ENCODE measurements at places on chromosomes 12 and 14. TPM values are rescaled to one million over a fixed set of nuclear protein-coding genes. Genes with fewer than 3 reads are reported as not detected.

DNA sequence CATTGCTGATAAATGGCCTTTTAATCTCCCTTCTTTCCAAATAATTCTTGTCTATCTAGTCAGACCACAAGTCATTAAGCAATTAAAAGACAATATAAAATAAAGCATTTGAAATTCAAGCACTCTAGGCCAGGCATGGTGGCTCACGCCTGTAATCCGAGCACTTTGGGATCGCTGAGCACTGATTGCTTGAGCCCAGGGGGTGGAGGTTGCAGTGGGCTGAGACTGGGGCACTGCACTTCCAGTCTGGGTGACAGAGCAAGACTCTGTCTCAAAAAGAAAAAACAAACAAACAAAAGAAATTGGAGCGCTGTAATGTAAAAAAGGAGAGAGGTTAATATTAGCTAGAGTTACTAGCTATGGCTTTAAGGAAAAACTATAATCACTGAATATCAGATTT is 30.5 kb upstream of the CSRP2 start:
- no peak for DNase-seq

DNA sequence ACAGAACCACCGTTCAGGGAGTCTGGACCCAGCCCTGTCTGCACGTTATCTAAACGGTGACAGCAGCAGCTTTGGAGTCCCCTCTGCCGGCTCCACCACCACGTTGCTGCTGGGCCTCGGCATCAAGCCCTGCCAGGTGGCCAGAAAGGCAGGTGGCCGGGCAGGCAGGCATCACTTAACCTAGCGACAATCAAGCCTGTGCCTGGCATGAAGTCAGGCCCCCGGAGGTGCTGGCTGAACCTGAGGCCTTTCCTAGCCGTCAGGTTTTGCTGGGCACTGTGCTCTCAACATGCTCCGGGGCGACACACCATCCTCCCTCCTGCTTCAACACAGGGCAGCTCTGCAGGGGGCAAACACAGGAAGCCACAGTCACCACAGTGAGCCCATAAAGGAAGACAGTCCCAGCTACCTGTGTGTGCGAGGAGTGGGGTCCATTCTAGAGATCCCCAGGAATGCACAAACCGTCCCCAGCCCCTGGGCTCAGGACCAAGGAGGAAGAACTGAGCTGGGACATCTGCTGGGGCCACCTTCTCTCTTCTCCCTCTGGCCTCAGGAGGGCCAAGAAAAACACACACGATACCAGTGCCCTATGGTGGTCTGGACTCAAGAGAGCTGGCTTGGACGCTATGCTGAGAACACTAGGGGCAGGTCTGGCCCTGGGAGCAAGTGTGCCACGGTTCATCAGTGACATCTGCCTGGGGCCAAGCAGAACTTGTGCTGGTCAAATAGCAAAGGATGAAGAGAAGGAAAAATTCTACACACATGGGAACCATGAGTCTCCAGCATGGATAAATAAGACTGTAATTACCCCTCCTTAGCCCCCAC is 44.7 kb downstream of the CCDC88C start:
- DNase-seq: peak; percentile 75

DNA sequence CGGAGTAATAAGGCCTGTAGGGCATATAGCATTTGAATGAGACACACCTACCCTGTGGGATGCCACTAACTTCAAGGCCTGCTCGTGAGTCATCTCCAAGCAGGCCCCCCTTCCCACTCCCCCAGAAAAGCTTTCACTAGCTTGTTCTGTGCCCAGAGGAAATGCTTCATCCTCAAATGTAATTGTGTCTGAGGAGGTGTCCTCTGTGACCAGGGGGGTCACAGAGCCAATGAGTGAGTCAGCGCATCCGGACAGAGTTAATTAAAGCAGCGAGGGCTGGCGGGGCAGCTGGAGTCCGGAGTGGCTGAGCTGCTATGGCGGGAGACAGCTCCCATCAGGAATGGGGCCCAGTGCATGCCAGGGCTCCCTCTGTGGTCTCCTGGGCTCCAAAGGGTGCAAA is 27.0 kb upstream of the ESRRB start:
- DNase-seq: no peak

DNA sequence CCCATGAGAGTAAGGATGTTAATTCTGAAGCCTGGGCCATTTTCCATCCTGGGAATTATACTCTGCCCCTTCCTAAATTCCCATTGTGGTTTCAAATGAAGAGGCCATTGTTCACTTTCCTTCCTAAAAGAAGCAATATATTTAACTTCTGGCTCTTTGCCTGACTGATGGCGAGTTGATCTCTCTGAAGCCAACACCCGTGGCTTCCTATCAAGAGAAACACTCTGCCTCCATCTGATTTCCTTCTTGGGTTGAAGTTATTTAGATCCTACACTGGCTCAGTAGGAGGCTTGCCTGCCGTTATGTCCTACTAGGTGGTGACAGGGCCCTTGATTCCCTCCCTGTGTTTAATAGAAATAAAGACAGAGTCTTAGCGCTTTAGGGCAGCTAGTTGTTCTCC is 97.4 kb downstream of the PRKCH start:
- DNase-seq: no peak

- no peak for DNase-seq
Observed at GRCh38 chr14:98997526-98998205, 274.3 kb downstream of the BCL11B start.

DNA sequence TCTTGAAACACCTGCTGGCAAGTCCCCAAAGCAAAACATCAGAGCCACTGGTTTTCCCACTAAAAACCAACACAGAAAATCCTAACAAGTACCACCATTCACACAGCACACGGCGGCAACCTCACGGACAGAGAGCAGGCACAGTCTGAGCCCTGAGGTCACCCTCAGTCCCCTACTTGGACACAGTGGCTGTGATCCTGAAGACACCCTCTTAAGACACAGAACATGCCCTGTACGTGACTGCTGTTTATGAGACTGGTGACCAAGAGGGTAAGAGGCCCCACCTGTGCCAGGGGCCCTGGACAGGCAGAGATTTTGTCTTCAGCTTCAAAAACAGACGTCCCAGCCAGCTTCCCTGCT is 29.6 kb downstream of the HIP1R start:
- no peak for DNase-seq

DNA sequence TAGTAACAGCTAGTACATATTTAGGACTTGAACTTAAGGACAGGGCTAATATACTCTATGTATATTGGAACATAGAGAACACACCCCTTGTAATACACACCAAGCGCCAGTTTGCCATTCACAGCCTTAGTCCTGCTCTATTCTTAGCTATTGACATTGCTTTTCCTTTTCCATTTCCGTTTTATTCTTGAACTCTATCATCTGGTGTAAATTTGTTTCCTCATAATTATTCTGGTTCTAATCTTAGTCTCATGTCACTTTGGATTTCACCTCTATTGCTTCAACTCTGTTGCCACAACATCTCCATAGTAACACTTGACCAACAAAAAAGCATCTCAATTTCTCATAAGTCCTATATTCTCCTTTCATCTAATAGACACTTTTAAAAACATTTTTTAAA is 225.7 kb downstream of the PHLDA1 start:
- DNase-seq: no peak

DNA sequence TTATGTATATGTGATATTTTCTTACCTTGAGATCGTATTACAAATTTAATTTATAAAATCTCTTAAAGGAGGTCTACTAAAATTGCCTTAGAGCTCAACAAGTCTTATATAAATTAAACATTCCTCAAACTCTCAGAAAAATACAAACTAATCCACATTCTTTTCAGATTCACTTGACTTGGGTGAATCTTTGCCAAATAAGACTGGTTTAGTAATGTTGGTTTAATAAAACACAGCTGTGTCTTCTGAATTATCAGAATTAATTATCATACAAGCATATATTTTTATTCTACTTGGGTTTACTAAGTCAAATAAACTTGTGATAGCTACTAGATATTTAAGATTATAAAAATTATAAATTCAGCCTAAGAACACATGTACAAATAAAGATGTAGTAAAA is 13.3 kb downstream of the GLIPR1L2 start:
- no peak for DNase-seq

DNA sequence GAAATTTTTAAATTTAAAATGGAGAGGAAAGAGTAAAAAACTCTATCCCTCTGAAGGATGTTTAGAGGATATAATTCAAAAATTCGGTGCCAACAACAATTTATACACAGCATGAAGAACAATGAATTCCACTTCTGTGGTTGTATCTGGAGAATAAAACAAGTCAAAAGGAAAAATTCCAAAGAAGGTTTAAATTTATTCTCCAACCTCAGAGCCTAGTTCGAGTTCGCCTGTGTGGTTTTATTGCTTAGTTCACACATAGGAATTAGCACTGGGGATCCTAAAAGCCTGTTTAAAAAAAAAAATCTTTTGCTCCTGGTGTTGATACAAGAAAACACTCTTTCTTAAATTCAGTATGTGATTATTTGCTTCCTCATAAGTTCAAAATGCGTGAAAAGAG is 79.2 kb downstream of the LLPH start:
- DNase-seq: no peak

DNA sequence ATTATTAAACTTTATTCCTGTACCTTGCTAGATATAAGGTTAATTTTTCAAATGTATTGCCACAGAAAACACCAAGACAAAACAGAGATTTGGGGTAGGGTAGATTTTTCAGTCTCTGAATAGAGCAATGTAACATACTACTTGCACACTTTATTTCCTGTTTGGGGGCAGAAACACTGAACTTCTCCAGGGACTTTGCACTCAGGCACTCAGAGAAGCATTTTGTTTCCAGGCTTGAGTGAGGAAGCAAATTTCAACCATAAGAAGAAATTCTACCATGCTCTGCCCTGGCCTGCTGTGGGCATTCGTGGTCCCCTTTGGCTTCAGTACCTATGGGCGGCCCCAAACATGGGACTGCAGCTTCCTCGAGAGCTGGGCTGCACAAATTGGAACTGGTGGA is 399.1 kb downstream of the DAD1 start:
- no peak for DNase-seq

DNA sequence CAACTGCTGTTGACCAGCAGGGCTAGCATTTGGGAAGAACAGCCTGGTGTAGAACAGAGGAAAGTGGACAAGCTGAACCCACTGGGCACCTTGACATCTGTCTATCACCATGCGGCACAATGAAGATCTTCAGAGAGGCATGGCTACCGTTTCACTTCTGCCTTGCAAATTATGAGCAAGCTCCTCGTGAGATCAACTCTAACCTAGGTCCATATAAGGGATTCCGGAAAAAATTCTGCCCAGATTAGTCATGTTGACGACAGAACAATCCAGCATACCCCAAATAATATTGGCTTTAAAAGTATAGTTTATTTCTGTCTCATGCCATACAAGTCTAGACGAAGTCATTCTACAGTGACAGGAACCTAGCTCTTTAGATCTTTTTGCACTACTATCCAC is 91.6 kb upstream of the ATF7IP start:
- no peak for DNase-seq

DNA sequence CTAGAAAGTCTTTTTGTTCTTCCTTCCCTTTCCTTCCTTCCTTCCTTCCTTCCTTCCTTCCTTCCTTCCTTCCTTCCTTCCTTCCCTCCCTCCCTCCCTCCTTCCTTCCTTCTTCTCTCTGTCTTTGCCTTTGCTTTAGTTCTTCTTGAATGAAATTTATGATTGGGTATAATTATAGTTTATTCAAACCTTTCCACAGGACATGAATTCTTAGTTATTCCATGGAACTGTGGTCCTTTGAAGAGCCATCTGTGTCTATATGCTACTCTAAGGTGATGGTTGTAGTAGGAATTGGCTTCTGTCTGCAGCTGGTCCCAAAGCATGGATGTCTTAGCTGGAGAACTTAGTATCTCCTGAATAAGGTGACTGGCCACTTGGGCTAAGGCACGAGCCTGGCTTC is 64.8 kb downstream of the IGF1 start:
- DNase-seq: no peak

- DNase-seq: no peak
Observed at GRCh38 chr14:58455593-58456265, 28.2 kb downstream of the KIAA0586 start.

DNA sequence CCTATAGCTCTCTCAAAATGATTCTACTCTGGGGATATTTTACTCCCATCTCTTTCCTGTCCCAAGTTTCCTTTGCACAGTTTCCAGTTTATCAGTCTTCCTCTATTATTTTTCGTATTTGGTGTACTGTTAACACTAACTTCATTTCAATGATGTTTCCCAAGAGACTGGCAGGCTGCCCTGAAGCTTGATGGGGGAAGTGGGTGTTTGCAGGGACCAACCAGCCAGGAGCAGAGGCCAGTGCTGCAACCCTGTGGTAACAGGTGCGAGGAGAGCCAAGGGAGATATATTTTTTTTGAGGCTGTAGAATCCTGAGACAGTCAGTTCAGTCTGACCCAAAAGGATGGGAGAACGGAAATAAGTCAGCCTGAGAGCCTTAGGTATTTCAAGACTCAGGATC is 11.8 kb upstream of the CEBPE start:
- DNase-seq: no peak

DNA sequence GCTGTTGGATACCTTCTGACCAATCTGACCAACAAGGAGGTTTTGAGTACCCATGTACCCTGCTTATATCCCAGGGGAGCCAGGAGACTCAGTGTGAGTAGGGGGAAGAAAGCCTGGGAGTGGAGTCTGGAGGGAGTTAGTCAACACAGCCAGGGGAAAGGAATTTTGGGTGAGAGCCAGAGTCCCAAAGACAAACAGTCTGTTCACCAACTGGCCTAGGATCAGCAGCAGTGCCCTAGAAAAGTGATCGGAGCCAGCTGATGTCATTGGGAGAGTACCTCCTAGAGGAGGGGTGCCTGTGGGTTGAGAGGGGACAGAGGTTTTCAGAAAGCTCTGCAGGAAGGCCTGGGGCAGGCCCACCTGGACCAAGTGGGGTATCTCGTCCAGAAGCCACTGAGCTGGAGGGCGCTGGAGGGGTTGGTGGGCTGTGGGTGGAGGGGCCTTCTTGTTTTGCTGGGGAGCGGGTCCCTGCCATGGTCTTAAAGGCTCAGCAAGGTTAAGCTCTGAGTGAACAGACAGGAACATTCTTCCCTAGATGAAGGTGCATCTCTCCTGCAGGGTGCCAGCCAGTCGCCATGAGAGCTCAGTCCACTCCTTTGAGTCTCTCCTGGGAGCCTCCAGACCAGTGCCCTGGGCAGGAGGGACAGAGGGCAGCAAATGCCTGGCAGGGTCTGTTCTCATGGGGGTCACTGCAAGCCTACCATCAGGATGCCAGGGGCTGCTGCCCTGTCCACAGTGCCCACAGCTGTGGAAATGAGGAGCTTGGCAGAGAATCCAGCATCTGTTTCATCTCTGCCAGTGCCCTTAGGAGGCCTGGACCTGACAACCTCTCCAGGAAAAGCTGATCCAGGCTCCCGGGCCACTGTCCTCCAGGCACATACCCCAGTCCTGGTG is 63.6 kb downstream of the CHGA start:
- DNase-seq: no peak

GRCh38 chr12:103560604-103561101 is 26.4 kb upstream of the STAB2 start:
- no peak for DNase-seq

DNA sequence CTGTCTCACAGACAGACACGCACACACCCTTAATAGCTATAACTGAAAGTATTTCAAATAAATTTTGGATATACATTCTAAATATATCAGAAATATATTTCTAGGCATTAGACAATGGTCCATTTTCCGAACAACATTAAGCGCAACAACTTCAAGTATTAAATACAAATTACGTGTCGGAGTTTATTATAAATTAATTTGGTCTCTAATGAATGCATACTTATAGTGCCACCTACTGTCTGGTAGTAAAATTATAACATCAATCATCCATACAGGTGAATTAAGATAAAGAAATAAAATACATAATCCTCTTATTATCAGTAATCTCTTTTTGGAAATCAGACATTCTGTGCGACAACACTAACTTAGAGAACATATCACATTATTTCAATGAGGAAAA is 27.2 kb upstream of the CMAS start:
- DNase-seq: no peak

DYRK2 gene
- 108 TPM for total RNA-seq

C14orf132 gene
- 0.23 TPM for total RNA-seq

TMEM52B gene
- not detected for total RNA-seq

SYNE3 gene
- total RNA-seq: 10.6 TPM

LRRC10 gene
- total RNA-seq: not detected

PAPLN gene
- 0.34 TPM for total RNA-seq

NTN4 gene
- not detected for total RNA-seq
